ENCODE measurements at places on chromosomes 7 and 10.

DNA sequence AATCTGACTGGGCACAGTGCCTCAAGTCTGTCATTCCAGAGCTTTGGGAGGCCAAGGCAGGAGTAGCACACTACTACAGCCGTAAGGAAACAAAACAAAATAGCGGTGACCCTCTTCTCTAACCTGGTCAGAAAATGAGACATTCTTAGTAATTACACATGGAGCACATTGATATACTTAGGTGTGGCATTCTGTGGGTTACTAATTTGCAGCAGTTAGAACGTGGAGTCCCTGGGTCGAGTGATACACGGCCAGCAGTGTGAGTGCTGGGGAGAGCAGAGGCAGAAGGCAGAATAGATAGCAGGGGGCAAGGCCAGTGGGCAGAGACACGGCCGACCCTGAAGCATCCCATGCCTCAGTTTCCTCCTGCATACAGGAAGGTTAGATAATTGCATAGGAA lies 28.9 kb upstream of the SFMBT2 start:
- DNase-seq = no peak

- no peak for DNase-seq
Observed at GRCh38 chr7:16071246-16071857, 350.0 kb downstream of the CRPPA start.

- DNase-seq = no peak
Observed at GRCh38 chr10:58853668-58854067, 322.8 kb upstream of the PHYHIPL start.

- DNase-seq = no peak
Observed at GRCh38 chr7:146772601-146773000, 656.0 kb downstream of the CNTNAP2 start.

- no peak for DNase-seq
Observed at GRCh38 chr10:94546049-94546900, 687 bp downstream of the HELLS start.

- no peak for DNase-seq
Observed at GRCh38 chr7:83519240-83519639, 129.7 kb downstream of the SEMA3E start.

DNA sequence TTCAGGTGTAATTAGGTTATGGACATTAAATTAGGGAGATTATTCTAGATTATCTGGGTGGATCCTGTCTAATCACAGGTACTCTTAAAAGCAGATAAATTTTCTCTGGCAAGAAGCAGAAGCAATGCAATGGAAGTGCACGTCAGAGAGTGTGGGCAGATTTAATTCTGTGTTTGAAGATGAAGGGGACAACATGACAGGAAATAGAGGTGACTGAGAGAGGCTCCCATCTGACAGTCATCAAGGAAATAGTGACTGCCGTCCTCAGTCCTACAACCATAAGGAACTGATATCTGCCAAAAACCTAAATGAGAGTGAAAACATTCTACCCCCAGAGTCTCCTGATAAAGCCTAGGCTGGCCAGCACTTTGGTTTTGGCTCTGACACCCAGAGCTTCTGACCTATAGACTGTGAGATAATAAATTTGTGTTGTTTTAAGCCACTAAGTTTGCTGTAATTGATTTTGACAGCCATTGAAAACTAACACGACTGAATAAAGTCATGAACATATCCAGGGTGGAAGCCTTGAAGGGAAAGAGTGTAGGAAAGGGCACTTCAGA lies 30.5 kb upstream of the DDX50 start:
- no peak for DNase-seq

- no peak for DNase-seq
Observed at GRCh38 chr10:33332183-33333065, 2.0 kb downstream of the NRP1 start.

DNA sequence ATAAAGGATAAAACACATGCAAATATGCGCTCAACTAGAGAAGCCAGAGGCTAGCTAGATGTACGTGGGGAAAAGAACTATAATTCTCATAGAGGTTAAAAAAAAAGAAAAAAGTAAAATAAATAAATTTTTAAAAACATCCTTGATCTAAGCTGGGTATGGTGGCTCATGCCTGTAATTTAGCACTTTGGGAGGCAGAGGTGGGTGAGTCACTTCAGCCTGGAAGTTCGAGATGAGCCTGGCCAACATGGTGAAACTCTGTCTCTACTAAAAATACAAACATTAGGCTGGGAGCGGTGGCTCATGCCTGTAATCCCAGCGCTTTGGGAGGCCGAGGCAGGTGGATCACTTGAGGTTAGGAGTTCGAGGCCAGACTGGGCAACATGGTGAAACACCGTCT lies 18.6 kb upstream of the HSPA12A start:
- DNase-seq = no peak

GRCh38 chr10:108352771-108353170 lies 1188.3 kb upstream of the SORCS1 start:
- no peak for DNase-seq
